ENCODE measurements at places on chromosomes 12 and 14. TPM values are rescaled to one million over a fixed set of nuclear protein-coding genes. Genes with fewer than 3 reads are reported as not detected.
A peak's percentile ranks its signal among the peaks of the same experiment; 100 is the strongest.

The SOAT2 gene
- total RNA-seq, result not detected

The LAG3 gene
- 2.2 TPM for total RNA-seq

The REM2 gene
- 0.87 TPM for total RNA-seq

The OS9 gene
- 192 TPM for total RNA-seq

The SERPINA10 gene
- not detected for total RNA-seq

GRCh38 chr12:72256725-72257124, 15.4 kb upstream of the TRHDE start:
- DNase-seq, result no peak

DNA sequence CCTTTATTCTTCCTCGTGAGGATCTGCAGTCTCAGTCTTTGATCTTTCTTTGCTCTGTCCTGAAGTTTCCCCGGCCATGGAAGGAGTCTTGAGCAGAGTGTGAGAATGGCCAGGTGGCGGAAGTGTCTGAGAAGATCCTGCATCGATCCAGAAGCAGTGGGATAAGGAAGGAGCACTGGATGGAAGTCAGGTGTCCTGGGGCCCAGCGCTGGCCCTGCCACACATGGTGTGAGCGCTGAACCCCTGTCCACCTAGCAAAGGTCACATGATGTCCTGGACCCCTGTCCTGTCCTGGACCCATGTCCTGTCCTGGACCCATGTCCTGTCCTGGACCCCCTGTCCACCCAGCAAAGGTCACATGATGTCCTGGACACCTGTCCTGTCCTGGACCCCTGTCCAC, 111.8 kb upstream of the MED13L start:
- no peak for DNase-seq

DNA sequence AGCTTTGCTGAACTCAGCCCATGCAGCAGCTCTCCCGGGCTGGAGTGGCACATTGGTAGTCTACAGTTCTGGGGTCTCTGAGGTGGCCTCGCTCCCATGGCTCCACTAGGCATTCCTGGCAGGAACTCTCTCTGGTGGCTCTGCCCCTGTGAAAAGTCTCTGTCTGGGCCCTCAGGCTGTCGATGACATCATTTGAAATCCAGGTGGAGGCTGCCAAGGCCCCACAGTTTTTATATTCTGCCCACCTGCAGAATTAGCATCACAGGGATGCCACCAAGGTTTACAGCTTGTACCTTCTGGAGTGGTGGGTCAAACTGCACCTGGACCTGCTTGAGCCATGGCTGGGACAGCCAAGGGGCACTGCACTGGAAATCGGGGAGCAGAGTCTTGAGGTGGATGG, 31.6 kb downstream of the KRT80 start:
- no peak for DNase-seq

GRCh38 chr14:23094666-23095195, at the start of gene ACIN1:
ACIN1 (minus strand) TSS chr14:23095136; CDS start chr14:23095112, 24 bp downstream.
- peak; percentile 94 for DNase-seq

DNA sequence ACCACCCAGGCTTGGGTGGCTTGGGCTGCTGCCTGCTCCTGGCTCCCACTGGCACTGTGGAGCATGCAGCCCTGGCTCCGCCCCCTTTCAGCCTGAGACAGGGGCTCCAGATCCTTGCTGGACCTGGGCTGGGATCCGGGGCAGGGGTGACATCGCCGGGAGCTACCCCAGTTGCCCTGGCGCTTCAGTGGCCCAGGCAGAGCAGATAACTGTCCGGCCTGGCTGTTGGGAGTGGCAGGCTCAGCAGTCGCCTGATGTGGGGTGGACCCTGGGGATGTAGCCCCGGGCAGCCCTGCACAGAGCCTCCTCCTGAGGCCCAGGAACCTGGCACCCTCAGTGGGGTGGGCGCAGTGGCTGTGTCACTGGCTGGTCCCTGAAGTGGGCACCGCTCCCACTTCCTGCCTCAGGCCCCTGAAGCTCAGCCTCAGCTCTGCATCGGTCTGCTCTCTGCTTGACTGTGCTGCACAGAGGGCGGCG, 57.9 kb downstream of the FUT8 start:
- DNase-seq, result no peak

- DNase-seq, result no peak
These were observed 77.1 kb downstream of the PLEKHG7 start for GRCh38 chr12:92779902-92780301.

DNA sequence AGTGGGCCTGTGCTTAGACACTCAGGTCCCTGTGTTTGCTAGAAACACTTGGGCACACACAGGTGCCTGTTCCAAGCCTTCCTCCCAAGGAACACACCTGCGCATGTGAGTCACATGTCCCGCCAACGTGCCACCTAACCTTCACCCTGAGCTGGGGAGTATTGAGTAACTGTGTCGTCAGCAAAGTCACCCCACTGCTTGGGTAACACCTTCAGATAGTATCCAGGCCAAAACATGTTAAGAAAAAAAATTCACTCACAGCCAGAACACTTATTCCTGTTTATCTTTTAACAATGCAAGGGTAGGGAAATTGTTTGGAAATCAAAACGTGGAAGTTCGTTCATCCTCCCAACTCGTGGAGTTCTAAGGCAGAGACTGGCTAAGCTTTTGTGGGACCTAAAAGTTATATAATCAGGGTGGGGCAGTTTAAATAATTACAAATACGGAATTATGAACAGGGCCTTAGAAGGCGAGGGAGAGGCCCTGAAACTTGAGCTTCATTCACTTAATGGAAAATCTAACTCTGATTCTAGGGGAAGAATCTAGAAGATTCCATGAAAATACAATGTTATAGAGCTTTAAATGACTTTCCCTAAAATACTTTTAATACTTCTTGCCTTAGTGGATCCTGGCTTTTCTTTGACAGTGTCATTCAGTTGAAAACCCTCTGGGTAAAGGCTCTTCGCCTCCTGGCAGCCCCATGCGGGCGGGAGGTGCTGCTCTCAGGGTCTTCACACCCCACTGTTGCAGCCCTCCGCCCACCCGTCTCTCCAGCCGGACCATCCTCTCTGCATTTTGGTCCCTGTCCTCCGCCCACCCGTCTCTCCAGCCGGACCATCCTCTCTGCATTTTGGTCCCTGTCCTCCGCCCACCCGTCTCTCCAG, 30.3 kb upstream of the ADIPOR2 start:
- peak; percentile 96 for DNase-seq
